ENCODE measurements at places on chromosomes 16 and 17.

DNA sequence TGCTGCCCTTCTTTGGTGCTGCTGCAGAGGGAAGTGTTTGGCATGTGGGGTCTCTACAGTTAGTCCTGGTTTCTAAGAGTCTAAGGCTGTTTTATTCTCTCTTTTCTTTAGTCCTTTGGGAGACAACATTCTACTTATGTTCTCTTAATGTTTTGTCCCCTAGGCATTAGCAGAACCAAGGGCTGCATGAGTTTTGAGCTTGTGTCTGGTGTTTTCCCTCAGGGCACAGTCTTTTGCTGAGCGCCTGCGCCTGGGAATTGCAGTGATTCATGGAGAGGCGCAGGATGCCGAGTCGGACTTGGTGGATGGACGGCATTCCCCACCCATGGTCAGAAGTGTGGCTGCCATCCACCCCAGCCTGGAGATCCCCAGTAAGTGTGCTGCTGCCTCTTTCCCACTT lies 41.1 kb upstream of the SLC5A10 start:
- no peak for DNase-seq
- H3K4me3 ChIP-seq = no peak overlapping the region
- H3K27ac ChIP-seq = no peak overlapping the region
- peaks cover 62% of the 10 kb centered on the region for H3K36me3 ChIP-seq
- H3K4me1 ChIP-seq = no peaks in the 10 kb centered on the region

- H3K27me3 ChIP-seq = no peaks in the 10 kb centered on the region
- no peak overlapping the region for H3K27ac ChIP-seq
- no peak overlapping the region for H3K4me3 ChIP-seq
- no peak for DNase-seq
- no peaks in the 10 kb centered on the region for H3K4me1 ChIP-seq
Measured at GRCh38 chr17:12627177-12627629, 38.5 kb upstream of the MYOCD start.

DNA sequence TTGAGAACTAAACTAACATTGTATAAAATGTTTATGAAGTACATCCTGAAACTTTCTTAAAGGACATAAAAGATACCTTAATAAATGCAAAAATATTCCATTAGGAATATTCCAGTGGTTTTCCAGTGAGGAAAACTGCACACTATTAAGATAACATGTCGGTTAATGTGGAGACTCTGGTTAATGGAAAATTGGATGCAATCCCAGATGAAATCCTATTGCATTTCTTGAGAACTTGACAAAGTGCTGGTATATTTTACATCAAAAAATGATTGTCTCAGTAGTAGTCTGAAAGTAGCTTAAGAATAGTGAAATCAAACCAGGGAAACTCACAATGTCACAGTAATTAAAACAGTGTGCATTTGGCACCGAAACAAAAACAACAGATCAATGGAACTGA lies 202.5 kb upstream of the MON1B start:
- H3K4me3 ChIP-seq = no peak overlapping the region
- DNase-seq = no peak
- H3K4me1 ChIP-seq = no peaks in the 10 kb centered on the region
- no peak overlapping the region for H3K27ac ChIP-seq
- no peaks in the 10 kb centered on the region for H3K27me3 ChIP-seq

GRCh38 chr16:18832006-18832405 lies 30.7 kb upstream of the ARL6IP1 start:
- H3K27ac ChIP-seq = no peak overlapping the region
- no peaks in the 10 kb centered on the region for H3K27me3 ChIP-seq

GRCh38 chr16:55221836-55222235 lies 102.2 kb upstream of the IRX6 start:
- no peak for DNase-seq
- H3K4me1 ChIP-seq = no peaks in the 10 kb centered on the region
- H3K36me3 ChIP-seq = no peaks in the 10 kb centered on the region
- no peak overlapping the region for H3K4me3 ChIP-seq
- H3K27ac ChIP-seq = no peak overlapping the region
- H3K27me3 ChIP-seq = peaks cover 9% of the 10 kb centered on the region

- DNase-seq = peak; percentile 87
- no peaks in the 10 kb centered on the region for H3K36me3 ChIP-seq
- H3K4me3 ChIP-seq = peak within 1 kb of the TSS; percentile 76
- H3K27me3 ChIP-seq = no peaks in the 10 kb centered on the region
Measured at GRCh38 chr16:80804526-80805383, at the start of gene CDYL2. TSS of gene CDYL2 (minus strand) at chr16:80804598. CDS start at chr16:80804173, 425 bp downstream.

- peak overlapping the region; percentile 73 for H3K27ac ChIP-seq
- peaks cover 15% of the 10 kb centered on the region for H3K4me1 ChIP-seq
- no peaks in the 10 kb centered on the region for H3K27me3 ChIP-seq
- H3K4me3 ChIP-seq = no peak overlapping the region
- H3K36me3 ChIP-seq = no peaks in the 10 kb centered on the region
Measured at GRCh38 chr17:81457917-81458555, 54.6 kb downstream of the ACTG1 start.

DNA sequence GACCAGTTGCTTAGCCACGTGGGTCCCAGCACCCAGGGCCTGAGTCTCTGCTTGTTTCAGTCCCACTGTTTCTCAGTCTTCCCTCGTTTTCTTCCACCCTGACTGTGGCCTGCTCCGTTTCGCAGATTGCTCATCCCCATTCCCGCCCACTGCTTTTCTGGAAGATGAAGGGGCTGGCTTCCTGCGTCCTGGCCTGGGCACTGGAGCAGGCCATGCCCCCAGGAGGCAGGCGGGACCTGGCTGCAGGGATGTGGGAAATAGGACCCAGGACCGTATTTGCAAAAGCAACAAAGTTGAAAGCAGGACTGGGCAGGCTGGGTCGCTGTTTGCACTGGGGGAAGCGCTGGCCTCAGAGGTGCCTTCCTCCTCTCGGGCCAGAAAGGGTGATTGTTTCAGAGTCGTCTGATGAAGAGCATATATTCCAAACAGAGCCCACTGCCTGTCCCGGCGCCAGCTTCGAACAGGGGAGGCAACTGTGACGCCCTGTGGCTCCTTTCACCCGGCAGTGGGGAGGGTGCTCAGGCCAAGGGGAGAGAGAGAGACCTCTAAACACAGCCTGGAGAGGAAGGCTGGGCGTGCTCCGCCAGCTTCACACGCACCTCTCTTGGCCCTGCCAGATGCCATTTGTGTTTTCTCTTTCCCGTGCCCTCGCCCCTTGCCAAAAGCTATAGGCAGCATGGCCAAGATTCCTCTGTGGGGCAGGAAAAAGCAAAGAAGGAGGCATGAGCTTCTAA lies 108.6 kb downstream of the CMIP start:
- no peaks in the 10 kb centered on the region for H3K36me3 ChIP-seq
- no peaks in the 10 kb centered on the region for H3K27me3 ChIP-seq
- peaks cover 51% of the 10 kb centered on the region for H3K4me1 ChIP-seq
- no peak overlapping the region for H3K4me3 ChIP-seq
- peak overlapping the region; percentile 62 for H3K27ac ChIP-seq

DNA sequence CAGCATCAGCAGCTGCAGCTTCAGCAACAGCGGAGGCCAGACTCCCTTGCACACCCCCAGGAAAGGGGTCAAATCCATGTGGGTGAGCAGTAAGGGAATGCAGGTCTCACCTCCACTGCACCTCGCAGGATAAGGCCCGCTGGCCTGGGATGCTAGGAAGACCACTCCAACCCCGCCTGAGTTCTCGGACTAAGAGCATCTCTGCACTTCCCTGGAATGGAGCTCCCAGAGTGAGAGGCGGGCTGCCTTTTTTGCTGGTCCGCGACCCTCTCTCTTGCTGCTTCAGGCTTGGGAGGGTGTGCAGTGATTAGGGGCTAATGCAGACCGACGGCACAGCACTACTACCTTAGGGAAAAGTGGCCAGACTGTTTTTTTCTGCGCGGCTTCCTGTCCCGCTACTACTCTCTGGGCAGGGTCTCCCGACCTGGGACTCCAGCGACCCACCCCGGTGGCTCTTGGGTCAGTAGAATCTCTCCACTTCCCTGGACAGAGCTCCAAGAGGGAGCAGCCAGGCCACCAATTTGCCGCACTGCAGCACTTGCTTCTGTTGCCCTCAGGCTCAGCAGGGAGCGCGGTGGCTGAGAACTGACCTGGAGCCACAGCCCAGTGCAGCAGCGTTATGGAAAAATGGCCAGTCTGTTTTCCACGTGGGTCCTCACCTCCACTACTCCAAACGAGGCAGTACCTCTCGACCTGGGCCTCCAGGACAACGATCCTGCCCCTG lies 480.4 kb downstream of the CDH8 start:
- H3K27ac ChIP-seq = no peak overlapping the region
- H3K27me3 ChIP-seq = no peaks in the 10 kb centered on the region
- peak; percentile 49 for DNase-seq
- H3K36me3 ChIP-seq = no peaks in the 10 kb centered on the region
- H3K4me1 ChIP-seq = no peaks in the 10 kb centered on the region
- H3K4me3 ChIP-seq = no peak overlapping the region

- H3K27me3 ChIP-seq = no peaks in the 10 kb centered on the region
- H3K4me1 ChIP-seq = peaks cover 53% of the 10 kb centered on the region
- peak overlapping the region; percentile 97 for H3K27ac ChIP-seq
- DNase-seq = peak; percentile 94
- H3K36me3 ChIP-seq = no peaks in the 10 kb centered on the region
- peak overlapping the region; percentile 78 for H3K4me3 ChIP-seq
Measured at GRCh38 chr17:78781104-78781892, 775 bp downstream of the CYTH1 start.

GRCh38 chr16:54284319-54284930 lies 2.2 kb downstream of the IRX3 start:
- H3K27me3 ChIP-seq = peaks cover 100% of the 10 kb centered on the region
- no peak overlapping the region for H3K27ac ChIP-seq
- peak overlapping the region; percentile 17 for H3K4me3 ChIP-seq
- H3K36me3 ChIP-seq = no peaks in the 10 kb centered on the region

GRCh38 chr17:8375738-8376259 lies 705 bp downstream of the KRABD2 start:
- H3K4me1 ChIP-seq = peaks cover 32% of the 10 kb centered on the region
- DNase-seq = no peak
- peak overlapping the region; percentile 73 for H3K4me3 ChIP-seq
- H3K27me3 ChIP-seq = no peaks in the 10 kb centered on the region
- H3K27ac ChIP-seq = peak overlapping the region; percentile 87
- H3K36me3 ChIP-seq = peaks cover 55% of the 10 kb centered on the region

GRCh38 chr16:58661199-58661830 lies 23.3 kb downstream of the SLC38A7 start:
- DNase-seq = no peak
- no peaks in the 10 kb centered on the region for H3K36me3 ChIP-seq
- no peak overlapping the region for H3K27ac ChIP-seq
- no peaks in the 10 kb centered on the region for H3K27me3 ChIP-seq
- H3K4me1 ChIP-seq = no peaks in the 10 kb centered on the region
- no peak overlapping the region for H3K4me3 ChIP-seq
